ENCODE measurements at places on chromosomes 2 and 18.

- no peak for DNase-seq
These were observed 8.5 kb upstream of the THNSL2 start for GRCh38 chr2:88161446-88162244.

DNA sequence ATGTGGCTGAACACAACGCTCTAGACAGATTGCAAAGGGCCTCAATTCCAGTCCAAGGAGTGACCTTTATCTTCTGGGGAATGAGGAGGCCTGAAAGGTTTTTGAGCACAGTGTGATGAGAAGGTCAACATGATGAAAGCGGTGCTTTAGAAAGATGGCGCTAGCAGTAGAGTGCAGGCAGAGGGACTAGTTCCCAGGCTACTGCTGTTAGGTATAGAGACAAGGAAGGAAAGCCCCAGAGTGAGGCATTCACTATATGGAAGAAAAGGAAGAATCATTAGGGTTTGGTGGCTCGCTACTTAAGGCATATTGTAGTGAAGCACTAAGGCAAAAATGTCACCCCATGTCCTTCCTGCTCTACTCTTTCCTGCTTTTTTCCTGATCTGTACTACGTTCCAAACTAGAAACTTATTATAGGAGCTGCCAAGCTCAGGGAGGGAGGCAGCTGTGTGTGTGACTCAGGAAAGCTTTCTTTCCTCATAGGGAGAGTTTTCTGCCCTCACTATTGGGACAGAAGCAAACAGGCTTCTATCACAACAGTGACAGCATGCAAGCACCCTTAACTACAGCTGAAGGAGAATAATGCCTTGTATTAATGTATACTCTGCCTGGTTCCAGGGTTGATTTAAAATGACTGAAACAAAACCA, 160.8 kb upstream of the CAVIN2 start:
- DNase-seq = peak; percentile 44

- DNase-seq = peak; percentile 4
These were observed 15.8 kb downstream of the DSC1 start for GRCh38 chr18:31146809-31147208.

GRCh38 chr18:3631887-3632286, 181.9 kb downstream of the TGIF1 start:
- no peak for DNase-seq

GRCh38 chr2:105768961-105769452, 24.3 kb downstream of the NCK2 start:
- DNase-seq = peak; percentile 78

DNA sequence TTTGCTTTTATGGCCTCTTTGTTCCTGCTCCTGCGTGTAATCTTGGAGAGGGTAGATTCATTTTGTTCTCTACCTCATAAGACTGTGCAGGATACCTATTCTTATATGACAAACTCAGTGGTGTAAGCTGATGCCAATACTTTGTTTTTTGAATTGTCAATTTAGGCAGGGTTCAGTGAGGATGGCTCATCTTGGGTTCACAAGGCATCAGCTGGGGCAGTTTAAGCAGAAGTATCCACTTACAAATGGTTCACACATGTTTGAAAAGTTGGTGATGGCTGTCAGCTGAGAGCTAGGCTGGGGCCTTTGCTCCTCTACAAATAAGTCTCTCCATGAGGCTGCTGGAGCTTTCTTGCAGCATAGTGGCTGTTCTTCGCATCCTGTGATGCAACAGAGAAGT, 920.6 kb upstream of the PIK3C3 start:
- DNase-seq = no peak

GRCh38 chr18:66124394-66124793, 373.6 kb downstream of the CDH7 start:
- peak; percentile 7 for DNase-seq

- DNase-seq = no peak
These were observed 7.4 kb downstream of the PTGR3 start for GRCh38 chr18:75201282-75202270.

DNA sequence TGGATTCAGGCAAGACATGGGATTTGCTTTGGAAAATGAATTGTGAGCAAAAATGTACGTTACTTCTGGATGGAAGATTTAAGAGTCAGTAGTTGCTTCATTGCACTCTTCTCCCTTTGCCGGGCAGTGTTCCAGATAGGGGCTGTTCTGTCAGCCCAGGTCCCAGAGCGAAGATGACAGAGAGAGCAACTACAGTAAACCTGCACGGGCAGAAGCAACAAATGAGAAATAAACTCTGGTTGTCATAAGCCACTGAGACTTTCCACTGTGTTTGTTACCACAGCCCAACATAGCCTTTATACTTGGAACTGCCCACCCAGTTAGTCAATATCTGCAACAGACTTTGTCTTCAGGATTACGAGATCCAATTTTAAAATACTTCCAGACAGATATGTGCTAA, 83.3 kb downstream of the CACNB4 start:
- no peak for DNase-seq

GRCh38 chr18:47264308-47264700, 12.8 kb upstream of the SKOR2 start:
- no peak for DNase-seq

DNA sequence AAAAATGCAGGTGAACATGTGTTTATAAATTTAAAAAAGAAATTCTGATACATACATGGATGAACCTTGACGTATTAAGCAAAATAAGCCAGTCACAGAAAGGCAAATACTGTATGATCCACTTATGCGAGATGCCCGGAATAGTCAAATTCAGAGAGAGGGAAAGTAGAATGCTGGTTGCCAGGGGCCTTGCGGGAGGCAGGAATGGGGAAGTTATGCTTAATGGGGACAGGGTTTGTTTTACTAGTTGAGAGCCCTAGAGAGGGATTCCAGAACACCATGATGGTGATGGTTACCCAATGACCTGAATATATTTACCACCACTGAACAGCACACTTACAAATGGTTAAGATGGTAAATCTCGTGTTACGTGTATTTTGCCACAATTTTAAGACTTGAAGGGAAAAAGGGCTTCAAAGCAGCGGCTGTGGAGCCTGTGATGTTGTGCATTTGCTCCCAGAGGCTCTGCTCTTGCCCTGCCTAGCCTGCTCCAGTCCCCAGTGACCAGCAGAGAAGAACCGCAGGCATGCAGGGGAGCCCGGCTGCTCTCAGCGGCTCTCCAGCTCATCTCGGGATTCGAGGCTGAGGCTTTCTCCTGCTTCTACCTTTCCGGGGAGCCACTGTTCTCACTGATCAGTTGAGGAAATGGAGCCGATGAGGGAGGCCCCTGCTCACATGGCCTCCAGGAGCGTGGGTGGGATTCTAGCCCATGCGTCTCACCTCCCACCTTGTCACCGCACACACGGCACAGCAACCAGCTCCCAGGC, 51.7 kb upstream of the TFCP2L1 start:
- DNase-seq = no peak

GRCh38 chr2:88139203-88139702, 11.4 kb upstream of the FABP1 start:
- no peak for DNase-seq

DNA sequence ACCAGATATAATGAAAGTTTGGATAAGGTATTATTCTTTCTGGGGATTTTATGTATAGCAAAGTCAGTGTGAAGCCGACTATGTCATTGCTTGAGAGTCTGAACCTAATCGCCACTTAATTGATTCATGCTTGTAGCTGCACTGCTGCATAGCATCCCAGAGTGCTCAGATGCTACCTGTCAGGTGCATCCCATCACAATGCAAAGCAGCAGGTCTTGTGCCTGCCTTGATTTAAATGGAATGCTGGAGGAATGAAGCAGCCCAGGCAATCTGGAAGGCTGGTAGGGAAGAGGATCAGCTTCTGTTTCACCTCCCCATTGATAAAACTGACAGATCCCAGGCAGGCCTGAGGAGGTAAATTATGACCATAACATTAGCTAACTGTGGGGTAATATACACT, 40.4 kb upstream of the ATIC start:
- DNase-seq = no peak

DNA sequence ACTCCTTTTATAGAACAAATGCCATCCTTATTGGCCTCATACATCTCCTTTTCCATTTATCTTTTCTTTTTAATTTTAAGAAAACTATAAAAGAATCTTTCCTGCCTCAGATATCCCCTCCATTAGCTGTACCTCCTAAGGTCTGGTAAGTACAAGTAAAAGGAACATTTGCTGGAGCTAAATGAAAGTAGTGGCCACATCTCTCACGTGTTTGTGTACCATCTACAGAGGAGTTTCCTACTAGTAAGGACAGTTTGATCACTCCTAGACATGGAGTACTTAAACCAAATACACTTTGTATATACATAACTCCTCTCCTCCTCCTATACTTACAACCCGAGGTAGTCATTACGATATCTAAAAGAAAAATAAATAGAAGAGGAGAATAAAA, 504.8 kb downstream of the LRRTM4 start:
- DNase-seq = no peak

DNA sequence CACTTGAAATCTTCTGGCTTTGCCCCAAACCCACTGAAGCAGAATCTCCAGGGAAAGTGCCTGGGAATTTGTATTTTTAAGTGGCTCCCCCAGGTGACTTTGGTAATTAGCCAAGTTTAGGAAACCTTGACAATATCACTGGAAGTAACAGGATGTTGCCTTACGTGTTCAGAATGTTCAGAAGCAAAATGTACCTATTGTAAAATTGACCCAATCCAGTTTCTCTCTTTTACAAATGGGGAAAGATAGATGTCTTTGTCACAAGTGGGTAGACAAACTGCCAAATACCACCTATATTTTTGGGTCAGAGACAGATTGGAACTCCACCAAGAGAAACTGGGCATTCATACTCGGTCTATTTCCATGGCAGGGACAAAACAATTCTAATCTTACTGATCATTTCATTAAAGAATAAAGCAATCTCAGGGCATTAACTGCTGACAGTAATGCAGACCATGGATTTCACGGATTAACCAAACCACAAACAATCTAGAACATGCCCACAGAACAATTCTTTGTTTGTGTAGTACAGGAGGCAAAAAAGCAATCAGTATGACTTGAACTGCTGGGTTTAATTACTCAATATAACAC, 255.8 kb downstream of the ERBB4 start:
- DNase-seq = peak; percentile 1

GRCh38 chr2:60556576-60557485, 3.4 kb upstream of the BCL11A start:
- no peak for DNase-seq

- DNase-seq = no peak
These were observed 10.6 kb upstream of the WIPF1 start for GRCh38 chr2:174607989-174608865.

DNA sequence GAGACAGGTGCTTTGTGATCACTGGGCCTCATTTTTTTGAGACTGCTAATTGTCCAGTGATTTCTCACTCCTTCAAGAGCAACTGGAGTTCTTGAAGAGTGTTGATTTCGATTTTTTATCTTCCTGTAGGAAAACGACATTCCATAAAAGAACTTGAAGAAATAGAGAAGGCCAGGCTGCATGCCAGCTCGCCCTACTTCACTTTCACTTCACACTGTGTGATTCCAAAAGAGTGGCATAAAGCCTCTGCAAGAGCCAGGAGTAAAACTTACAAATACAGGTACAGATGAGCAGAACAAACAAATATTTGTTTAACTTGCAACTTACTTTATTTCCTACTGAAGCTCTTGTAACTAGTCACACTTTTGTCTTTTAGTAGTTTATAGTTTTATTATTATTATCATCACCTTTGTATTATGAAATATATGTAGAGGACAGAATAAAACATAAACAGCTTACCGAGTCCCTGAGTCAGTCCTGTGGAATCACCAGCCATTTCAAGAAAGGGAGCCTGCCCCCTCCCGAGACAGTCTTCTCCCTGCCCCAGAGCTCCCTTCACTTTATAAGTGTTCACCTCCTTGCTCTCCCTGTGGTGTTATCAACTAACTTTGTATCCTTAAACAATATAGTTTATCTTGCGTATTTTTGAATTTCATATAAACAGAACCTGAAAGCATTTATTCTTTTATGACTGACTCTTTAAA, 8.7 kb downstream of the FAM228A start:
- peak; percentile 9 for DNase-seq

DNA sequence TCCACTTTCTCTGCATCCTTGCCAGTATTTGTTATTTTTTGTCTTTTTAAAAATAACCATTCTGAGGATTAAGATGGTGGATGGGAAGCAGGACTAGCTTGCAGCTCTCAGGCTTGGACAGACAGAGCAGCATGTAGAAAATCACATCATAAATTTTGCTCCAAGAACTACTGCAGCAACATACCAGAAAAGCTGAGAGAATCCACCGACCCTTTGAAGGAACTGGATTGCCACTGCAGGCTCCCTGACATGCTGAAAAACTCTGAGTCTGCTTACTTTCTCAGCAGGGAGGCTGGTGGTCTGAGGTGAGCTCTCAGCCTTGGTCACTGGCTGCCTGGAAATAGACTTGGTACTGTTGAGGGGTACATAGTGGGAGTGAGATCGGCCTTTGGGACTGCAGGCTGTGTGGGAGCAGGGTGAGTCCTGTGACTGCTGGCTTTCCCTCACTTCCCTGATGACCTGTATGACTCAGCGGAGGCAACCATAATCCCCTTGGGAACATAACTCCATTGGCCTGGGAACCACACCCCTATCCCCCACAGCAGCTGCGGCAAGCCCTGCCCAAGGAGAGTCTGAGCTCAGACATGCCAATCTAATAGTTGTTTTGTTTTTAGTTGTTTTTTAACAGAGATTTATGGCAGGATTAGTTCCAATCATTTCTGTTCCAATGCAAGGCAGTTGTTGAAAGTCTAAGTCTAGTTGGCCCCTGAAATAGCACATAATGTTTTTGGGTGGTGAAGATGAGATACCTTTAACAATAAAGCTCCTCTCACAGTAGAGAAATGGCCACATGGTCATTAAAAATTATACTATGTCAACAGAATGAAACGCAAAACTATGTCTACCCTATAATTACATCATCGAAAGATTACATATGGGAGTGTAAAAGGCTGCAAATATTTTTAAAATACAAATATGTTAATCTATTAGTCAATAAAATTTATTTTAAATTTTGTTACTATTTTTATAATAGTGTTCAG, 414.2 kb upstream of the CHAC2 start:
- DNase-seq = no peak

DNA sequence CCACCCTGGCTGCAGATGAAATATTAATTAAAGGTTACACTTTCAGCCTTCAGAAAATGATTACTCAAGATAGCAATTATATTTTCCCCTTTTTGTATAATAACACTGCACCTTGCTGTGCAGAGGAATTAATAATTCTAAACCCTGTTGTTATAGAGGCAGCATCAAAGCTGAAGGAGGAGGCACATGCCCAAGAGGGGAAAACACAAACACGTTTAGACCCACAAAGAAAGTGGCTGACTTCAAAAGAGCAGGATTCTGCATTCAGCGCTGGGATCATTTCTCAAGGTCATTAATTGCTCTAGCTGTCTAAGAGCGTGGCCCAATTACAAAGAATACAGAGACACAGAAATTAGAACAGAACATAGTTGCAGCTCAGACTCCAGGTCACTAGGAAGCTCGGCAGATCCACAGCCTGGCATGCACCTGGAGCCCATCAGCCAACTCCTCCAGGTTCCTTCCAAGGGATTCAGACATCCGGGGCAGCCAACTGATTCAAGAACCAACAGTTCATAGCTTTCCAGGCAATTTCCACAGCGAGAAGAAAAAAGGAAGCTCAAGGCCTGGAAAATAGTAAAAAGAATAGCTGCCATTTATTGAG, 102.3 kb upstream of the ID2 start:
- no peak for DNase-seq
